ENCODE measurements at places on chromosomes 3 and 15. TPM values are rescaled to one million over a fixed set of nuclear protein-coding genes. Genes with fewer than 3 reads are reported as not detected.

SNTN gene
- not detected for total RNA-seq

ATP13A4 gene
- total RNA-seq: 4.2 TPM

SCN11A gene
- total RNA-seq: not detected

ACVR2B gene
- total RNA-seq: 1.9 TPM

PLCD1 gene
- 24.2 TPM for total RNA-seq

LIPH gene
- 5.6 TPM for total RNA-seq

PPP1R14D gene
- not detected for total RNA-seq

- DNase-seq: no peak
Observed at GRCh38 chr15:64443016-64443415, 17.4 kb upstream of the ZNF609 start.

GRCh38 chr3:150014782-150015181 is 44.1 kb upstream of the PFN2 start:
- no peak for DNase-seq

DNA sequence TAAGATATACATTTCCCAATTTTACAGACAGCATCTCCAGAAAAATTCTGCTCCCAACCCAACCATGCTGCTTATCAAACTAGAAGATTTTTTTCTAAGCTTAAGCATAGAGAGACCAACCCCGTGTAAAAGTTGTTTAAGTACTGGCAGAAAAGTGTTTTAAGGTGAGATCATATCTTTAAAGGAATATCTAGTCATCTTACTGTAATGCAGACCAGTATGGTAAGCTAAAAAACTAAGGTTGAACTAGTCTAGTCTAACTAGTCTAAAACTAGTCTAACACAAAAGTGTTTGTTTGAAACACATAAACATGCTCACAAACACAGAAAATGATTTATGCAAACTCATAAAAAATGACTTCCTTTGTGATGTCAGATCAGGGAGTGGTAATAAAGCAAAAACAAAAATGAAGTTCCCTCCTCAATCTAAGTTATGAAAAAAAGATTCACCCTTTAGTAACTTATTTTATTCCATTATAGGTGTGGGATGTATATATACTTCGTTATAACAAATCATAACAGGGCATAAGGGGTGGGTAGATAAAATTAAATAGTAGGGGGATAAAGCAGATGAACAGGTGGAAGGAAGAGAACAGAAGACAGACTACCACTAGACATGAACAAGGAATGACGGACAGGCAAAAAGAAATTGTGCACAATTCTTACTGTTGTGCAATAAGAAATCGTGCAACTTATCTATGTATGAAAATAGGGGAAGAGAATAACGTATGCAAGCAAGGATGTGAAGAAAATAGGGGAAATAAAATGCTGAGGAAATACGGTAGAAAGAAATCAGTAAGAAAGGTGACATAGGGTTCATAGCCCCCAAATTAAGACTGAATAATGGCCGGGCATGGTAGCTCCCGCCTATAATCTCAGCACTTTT is 10.0 kb downstream of the MYO5A start:
- DNase-seq: no peak

DNA sequence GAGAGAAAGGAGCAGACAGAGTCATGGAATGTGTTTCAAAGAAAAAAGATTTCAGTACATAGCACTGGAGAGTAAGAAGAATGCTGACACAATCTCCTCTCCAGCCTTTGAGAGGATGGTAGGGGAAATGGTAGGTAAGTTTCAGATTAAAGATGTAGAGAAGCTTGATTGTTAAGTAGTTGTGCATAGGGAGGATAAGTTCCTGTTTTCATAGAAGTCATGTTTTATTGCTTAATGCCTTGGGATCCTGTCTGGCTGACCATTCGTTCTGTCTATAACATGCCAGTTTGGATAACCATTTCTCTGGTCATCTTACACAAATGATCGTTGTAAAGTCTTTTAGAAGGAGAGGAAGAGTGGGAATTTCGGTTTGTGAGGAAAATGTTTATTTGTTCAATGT is 95.7 kb upstream of the IGSF10 start:
- DNase-seq: no peak

DNA sequence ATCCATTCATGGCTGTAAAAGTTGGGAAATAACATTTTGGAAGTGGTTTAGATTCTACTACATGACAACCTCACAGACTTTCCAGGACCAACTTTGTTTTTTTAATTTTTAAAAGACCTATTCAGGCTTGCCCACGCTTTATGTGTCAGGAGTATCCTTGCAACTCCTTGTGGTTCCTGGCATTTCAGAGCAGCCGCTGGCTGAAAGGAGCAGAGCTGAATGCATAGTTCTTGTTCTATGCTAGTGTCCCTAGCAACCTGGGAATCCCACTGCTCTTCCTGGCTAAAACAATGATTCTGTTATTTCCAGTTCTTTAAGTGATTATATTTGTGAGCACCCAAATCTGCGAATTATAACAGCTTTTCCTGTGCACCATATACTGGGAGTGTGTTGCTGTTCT is 34.9 kb downstream of the CP start:
- no peak for DNase-seq

DNA sequence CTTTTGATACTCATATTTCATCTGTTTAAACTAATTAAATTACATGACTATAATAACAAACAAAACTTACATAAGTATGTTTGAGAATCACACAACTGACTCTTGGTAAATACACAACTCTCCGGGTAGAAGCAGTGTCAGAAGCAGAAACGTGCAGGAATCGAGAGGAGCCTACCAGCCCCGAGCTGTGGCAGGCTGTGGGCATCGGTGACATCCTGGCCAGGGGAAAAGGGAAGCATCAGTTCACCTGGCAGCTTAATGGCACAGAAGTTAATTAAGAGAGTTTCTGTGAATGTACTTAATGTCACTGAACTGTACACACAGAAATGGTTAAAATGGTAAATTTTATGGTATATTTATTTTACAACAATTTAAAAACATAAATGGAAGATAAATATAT is 90.2 kb downstream of the CRTC3 start:
- DNase-seq: no peak

DNA sequence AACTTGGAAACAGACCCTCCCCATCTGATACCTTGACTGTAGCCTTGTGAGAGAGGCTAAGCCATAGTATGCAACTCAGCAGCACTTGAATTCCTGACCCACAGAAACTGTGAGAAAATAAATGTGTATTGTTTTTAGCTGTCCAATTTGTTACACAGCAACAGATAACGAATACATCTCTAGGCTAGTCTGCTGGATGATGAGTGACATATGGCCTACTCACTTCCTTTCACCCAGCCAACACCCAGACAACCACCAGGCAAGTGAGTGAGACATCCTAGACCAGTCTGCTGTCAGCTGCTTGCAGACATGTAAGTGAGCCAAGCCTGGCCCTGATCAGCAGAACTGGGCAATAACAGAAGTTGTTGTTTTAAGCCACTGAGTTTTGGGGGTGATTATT is 19.2 kb upstream of the SMAD6 start:
- peak; percentile 48 for DNase-seq

DNA sequence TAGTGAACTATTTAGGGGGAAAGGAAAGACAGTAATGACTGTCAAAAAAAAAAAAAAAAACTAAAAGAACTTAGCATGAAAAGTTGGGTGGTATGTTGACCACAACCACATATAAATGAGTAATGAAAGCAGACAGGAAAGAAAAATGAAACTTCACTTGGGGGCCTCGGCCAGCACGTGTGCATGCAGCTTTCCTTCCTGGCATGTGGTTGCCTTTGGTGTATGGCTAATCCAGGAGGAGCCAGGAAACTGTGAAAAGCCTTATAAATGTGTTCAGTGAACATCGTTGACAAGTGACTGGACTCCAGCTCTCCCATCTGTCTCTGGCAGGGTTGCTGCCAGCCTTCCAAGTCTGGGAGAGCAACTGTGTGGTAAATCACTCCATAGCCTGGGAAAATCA is 195.1 kb downstream of the DTWD1 start:
- DNase-seq: no peak

DNA sequence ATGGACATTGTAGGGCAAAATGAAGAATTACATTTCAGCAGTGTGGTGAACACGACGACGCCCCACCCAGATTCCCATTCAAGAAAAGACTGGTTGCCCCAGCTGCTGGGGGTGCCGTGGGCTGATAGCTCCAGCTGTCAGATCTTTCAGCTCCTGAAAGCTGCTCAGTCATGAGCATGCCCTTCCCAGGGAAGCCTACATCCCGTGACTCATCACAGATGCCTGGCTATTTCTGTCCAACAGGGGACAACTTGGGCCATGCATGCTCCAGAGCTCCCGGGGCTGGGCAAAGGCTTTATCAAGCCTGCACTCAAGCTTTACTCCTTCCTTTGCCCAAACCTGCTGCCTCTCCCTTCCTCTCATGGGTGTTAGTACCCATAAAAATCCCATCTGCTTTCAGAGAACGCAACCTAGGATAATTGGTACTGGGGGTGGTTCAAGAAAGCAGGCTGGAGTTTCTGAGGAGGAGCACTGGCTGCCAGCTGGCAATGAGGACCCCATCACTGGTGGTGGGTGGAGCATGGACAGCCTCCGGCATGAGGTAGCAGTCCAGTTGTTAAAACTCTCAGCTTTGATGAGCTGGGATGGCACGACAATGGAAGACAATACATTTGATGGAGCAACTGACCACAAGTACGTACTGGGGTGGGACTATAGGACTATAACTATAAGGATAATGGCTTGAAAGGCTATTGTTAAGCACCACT is 16.4 kb upstream of the ST8SIA2 start:
- peak; percentile 6 for DNase-seq

DNA sequence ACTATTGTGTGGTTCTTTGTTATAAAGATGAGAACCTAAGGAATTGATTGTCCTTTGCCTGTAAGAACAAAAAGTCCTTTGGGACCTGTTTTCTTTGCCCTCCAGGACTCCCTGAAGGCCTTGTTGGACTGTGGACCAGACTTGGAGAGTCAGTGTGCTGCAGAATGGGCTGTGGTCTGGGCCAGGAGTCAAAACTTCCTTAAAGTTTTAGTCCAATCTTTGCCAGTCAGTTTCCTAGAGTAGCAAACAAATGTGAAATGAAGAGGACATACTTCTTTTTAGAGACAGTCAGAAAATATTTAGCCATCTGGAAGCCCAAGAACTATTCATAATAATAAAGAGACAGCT is 45.4 kb downstream of the PDE8A start:
- DNase-seq: no peak

GRCh38 chr3:172305552-172305951 is 142.7 kb downstream of the GHSR start:
- peak; percentile 94 for DNase-seq

- DNase-seq: no peak
Observed at GRCh38 chr3:5390936-5391625, 203.6 kb downstream of the EDEM1 start.

GRCh38 chr3:71067977-71068654 is 515.4 kb downstream of the FOXP1 start:
- DNase-seq: no peak

DNA sequence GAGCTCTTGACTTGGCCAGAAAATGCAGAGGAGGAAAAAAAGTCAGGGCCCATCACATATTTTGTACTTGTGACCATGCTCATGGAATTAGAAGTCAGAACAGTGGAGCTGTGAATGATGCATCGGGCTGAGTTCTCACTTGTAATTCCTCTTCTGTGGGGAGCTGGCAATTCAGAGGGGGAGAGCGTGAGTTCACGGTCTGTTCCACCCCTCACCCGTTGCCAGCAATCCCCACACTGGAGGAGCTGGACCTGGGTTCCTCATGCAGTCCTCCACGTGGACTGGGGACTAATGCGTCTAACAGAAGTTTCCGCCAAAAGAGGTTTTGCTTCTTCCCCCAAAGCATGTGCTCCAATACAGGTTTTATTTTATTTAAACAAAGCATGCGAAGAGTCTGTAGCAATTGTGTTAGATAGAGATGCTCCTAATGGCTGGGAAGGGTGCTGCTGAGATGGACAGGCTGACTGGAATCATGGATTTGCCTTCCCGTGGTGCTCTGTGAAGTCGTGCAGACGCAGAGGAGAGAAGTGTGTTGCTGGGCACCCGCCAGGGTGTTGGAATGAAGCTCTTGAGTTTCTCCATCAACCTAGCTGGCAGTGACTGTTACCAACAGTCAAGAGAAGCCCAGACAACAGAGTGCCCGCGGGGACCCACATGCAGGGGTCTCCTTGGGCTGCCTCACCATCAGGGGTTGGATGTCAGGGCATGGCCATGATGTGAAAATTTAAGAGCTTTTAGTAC is 77.4 kb upstream of the PCSK6 start:
- no peak for DNase-seq

DNA sequence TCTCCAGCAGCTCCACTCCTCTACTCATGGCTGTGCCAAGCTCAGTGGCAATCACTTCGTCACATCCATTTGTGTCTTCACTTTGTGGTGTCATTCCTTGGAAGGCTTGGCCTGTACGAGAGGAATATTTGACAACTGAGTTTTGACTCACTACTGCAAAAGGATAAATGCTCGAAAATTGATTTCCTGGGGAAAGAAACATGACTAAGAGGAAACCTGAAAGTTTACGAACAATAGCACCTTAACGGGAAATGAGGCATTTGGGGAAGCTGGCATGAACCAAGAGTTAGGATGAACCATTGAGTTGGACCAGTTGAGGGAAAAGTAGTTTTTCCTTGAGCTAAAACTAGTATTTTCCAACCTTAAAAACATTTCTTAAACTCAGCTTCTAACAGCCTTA is 74.2 kb upstream of the ABHD17C start:
- DNase-seq: no peak

DNA sequence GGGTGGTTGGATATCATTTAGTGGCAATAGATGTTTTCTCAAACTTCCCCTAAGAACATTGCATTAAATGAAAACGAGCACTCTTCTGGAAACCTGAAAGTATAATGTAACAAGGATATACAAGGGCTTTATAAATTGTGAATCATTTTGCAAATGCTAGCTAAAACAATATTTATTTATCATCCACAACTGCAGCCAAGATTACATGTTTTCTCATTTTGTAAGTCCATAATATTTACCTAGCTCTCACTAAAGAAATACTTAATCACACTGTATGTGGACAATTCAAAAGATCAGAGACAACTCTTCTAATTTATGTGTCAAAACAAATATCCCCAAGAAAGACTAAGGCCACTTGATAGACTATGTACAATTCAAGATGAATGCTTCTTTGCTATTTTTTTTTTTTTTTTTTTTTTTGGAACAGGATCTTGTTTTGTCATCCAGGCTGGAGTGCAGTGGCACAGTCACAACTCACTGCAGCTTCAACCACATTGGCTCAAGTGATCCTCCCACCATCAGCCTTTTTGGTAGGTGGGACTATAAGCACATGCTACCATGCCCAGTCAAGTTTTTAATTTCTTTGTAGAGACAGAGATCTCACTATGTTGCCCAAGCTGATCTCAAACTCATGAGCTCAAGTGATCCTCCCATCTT is 427.7 kb upstream of the THBS1 start:
- no peak for DNase-seq

DNA sequence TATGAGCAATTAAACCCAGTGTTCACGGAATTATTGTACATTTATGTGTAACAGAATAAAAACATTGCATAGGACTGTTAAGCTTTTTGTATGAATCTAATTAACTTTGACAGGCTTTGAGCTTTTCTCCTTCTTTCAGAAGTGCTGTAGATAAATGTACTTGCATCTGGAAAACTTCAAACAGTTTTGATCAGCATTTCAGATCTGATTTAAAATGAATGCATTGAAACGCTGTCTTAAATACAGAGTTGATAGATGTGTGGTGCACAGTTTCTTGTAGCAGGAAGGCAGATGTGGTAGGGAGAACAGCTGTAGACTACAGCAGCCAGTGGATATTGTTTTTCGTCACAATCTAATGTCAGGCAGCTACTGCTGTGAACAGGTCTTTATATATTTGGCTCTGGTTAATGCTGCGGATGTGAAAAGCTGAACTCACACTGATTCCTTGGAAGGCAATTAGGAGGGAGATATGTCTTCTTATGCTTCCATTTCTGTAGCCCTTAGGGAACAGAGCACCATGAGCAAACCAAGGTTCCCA is 193.8 kb upstream of the GOLIM4 start:
- no peak for DNase-seq

All from bronchial epithelial cell (primary cell).